ENCODE measurements at places on chromosomes 5 and 9. TPM values are rescaled to one million over a fixed set of nuclear protein-coding genes. Genes with fewer than 3 reads are reported as not detected.

DNA sequence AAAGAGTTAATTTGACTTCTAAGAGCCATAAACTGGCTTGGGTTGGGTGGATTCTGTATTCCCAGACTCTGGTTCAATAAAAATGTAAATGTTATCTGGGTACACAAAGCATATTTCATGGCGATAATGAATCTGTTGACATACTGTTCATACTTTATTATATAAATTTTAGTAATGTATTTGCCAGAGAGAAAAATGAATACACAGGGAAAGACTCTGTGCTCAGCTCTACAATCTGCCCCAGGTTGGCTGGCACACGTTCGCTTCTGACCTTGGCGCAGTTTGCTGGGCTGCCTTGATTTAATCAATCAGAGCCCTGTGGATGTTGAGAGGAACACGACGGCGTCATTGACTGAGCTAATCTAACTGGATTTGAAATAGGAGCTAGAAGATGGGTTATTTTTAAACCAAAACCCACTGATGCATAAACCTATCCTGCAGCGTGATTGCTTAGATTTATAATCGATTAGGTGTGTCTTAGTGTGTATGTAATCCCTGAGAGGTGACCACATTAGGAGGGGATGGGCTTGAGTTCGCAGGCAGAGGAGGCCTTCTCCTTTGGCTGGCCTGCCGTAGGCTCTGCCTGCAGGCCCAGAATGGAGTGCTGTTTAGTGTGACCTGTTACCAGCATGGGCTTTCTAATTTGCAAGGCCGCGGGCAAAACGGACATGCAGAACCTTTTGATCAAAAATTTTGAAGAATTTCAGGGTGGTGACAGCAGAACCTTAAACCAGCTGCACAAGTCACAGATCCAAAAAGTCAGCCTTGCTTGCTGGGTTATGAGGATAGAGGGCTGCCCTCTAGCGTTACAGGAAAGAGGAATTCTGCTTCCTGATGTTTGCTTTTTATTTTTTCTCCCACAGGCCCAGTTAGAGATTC, 3.9 kb upstream of the ADCY2 start:
- DNase-seq: peak; percentile 34

DNA sequence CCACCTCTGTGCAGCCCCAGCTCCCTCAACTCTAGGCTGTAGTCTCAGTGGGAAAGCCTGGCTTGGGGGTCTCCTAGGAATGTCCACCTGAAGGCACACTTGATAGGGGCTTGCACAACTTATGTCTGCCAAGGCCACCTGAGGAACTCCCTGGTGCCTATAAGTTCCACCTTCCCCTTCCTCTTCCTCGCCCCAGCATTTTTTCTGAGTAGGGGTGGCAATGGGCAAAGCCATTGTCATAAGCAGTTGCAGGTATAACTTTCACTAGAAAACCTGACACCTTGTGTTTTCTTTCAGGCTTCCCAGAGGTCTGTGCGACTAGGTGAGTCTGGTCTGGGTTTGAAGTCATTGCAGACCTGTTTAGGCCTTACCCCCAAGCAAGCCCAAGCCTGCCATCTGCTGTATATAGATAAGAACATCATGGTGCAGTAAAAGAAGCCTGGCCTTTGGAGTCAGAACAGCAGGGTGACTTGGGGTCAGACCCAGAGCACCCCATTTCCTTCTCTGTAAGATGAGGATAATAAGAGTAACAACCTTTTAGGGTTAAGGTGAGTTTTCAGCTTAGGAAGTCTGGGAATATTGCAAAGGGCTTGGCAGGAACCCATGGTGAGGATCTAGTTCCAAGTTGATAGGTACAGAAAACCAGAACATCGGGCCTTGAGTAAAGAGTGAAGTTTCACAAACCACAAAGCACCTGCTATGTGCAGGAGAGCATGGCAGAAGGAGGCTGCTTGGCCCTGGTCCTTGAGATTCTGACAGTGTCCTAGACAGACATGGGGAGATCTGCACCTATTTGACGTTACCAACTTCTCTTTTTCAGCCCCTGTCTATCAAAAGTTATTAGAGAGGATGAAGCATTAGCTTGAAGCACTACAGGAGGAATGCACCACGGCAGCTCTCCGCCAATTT, 33.8 kb downstream of the TGFBI start:
- DNase-seq: no peak

DNA sequence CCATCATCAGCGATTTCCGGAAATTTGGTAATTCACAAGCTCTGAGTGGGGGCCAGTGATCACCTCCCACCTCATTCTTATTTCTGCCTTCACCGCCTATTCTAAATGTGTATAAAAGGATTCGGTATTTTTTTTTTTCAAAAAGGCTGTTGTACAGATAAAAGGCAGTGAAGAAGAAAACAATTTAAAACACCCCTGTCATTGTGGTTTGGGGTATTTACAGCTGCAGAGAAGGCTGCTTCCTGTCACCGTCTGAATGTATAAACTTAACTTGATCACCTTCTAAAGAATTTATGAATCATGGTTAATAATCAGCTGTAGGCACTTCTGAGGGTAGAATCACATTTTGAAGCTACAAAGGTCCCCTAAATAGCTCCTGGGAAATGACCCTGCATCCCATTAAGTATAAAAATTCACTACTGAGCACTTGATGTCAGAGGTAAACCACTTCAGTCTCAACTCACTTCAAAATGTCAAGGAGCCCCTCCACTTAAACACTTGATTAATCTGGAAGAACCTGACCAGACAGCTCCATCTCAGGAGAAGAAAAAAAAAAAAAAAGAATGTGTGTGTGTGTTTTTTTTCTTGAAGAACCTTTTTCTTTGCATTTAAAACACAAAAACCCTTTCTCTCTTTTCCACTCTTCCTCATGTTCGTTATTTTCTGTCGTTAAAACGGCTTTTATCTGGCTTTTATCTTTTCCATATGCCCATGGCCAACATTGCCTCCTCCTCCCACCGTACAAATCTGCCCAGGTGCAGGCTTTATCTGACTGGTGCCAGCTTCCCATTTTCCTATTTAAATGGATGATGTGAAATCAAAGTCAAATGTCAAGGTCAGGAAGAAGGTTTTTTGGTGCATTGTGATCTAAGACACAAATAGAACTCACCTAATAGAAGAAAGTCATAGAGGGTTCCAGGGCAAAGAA, 291.2 kb downstream of the IRX1 start:
- no peak for DNase-seq

- no peak for DNase-seq
Observed at GRCh38 chr5:54736003-54736797, 218.6 kb downstream of the SNX18 start.

DNA sequence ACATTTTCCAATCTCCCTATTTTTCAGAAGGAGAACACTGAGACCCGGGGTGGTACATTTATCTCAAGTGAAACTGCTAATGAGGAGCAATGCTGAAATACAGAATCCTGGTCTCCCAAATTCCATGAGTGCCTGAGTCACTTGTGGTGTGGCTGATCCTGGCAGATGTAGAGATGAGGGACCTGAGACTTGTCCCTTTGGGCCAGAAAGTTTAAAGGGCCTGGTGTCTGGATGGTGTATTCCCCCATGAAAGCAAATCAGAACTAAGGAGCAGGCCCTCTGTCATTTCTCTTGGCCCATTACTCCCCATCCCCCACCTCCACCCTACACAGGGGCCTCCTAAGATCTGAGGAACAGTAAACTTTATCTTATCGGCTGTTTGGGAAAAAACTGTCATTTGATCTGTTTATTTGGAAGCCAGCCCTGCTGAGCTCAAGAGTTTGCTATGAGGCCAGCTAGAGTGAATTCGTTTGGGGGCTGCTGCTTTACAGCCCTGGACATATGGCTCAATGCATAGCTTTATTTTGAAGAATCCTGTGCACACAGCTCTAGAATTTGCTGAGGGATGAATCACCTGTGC, 140.3 kb downstream of the LHFPL2 start:
- DNase-seq: no peak

- no peak for DNase-seq
Observed at GRCh38 chr5:6758236-6758635, 45.0 kb downstream of the TENT4A start.

GRCh38 chr5:91022518-91022917, 360.6 kb downstream of the ARRDC3 start:
- DNase-seq: no peak

The PCA3 gene
- polyA plus RNA-seq: 0.72 TPM

- DNase-seq: no peak
Observed at GRCh38 chr9:128011071-128011817, 30.5 kb upstream of the EEIG1 start.

DNA sequence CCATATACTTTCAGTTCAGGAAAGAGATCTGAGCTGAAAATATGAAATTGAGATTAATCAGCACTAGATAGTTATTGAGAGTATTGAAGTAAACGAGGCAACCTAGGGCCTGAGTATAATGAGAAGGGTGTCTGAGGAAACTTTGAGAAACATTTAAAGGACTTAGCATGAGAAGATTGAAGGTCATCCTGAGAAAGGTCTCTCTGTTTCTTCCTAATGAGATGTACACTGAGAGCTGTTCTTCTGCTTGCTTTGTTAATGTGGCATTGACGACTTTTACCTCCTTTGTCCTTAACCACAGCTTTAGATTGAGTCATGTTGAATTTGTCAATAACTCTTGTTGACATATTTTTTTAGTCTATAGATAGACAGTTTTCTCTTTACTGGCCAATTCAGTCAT, 145.1 kb upstream of the ACTBL2 start:
- DNase-seq: no peak

GRCh38 chr5:1443171-1443570, 2.1 kb downstream of the SLC6A3 start:
- no peak for DNase-seq

- DNase-seq: no peak
Observed at GRCh38 chr5:39605145-39605544, 180.4 kb upstream of the DAB2 start.

The LARP1 gene
- polyA plus RNA-seq: 109 TPM

DNA sequence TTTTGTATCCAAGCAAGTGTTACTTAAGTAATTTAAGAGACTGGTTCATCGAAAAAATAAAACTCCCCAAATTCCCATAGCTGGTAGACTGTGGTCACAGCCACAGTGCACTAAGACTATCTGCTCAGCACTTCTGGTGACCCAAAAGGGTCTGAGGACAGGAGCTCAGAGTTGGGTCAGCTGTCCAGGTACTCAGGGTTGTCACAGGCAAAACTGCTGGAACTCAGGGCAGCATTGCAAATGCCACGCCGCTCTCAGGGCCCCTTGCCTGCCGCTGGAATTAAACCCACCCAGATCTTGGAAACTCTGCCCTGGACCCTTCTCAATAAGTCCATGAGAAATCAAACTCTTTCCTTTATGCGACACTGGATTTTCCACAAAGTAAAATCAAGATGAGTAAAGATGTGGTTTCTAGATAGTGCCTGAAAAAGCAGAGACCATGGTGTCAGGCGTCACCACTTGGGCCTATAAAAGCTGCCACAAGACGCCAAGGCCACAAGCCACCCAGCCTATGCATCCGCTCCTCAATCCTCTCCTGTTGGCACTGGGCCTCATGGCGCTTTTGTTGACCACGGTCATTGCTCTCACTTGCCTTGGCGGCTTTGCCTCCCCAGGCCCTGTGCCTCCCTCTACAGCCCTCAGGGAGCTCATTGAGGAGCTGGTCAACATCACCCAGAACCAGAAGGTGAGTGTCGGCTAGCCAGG, at the start of gene IL13:
Gene IL13, plus strand, starts transcription at position 498 of the 705 bp plus-strand sequence. Its CDS starts 14 bp downstream, at position 512.
- no peak for DNase-seq

- no peak for DNase-seq
Observed at GRCh38 chr5:119074419-119074818, 3.5 kb downstream of the DMXL1 start.

The ALDOB gene
- polyA plus RNA-seq: 0.35 TPM

The SCGB3A2 gene
- polyA plus RNA-seq: not detected

DNA sequence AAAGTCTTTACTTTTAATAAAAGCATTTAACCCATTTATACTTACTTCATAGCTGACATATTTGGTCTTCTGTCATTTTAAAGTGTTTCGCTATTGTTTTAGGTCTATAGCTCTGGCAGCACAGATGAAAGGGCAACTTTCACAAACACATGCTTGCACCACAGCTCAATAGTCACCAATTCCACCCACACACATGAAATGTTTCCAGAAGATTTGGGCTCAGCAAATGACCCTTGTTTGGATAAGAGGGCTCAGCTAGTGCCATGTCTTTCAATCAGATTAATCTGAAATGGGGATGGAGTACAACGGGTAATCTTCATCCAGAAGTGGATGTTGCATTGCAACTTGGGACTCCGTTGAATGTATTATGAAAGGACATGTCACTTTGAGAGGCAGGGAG, 176.0 kb downstream of the FGF18 start:
- no peak for DNase-seq

DNA sequence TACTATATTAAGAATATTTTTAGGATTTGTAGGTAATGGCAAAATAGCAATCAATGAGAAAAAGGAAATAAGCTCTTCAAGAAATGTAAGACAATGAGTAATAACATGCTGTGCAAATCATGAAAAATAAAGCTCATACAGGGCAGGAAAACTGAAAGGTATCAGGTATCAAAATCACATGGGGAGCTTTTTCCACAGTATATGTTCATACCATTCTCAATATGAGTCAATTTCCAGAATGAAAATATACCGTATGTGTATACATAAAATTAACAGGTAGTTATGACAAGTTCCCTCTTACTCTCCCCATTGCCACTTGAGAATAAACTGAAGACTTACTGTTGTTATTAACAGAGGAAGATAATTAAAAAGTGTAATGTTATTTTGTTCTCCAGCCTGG, 35.9 kb downstream of the EFCAB9 start:
- DNase-seq: no peak

GRCh38 chr5:127406326-127407121, 110.9 kb upstream of the PRRC1 start:
- no peak for DNase-seq

- DNase-seq: no peak
Observed at GRCh38 chr9:88927510-88927909, 63.8 kb upstream of the S1PR3 start.

DNA sequence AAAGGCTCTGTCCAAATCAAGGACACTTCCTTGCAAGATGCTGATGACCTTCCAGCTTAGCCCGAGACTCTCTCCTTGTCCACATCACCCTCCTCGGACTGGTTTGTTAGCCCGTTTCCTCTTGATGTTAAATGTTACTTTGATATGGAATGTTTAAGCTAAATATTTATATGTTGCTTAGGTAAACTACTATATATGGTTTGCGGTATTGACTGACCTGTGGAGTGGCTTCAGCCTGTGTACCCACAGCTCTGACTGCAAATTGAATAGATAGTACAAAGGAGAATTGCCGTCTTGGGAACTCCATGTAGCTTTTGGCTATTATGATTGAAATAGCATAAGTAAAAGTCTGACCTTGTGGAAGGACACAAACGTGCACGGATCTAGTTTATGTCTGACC, 422.0 kb downstream of the YTHDC2 start:
- DNase-seq: no peak

DNA sequence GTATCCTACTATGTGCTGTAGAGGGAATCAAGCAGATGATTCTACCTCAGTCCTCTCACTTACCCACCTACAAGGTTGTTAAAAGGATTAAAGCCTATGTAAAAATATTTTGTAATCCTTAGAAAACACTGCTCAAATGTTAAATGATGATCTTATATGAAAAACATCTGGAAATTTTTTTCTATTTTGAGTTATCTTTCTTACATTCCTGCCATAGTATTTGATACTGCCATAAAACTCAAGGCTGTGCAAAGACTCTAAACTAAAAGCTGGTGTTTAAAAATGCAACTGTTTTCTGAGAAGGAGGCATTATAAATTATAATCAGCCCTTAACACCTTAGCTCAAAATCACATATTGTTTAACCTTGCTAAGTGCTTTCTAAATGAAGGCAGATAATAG, 474.2 kb downstream of the PRELID2 start:
- DNase-seq: no peak

- DNase-seq: no peak
Observed at GRCh38 chr9:129330711-129331492, 152.8 kb upstream of the IER5L start.

- DNase-seq: no peak
Observed at GRCh38 chr5:129398026-129398678, 61.9 kb upstream of the ADAMTS19 start.

GRCh38 chr5:132686193-132686592, 12.4 kb downstream of the IL4 start:
- no peak for DNase-seq

Data from hindlimb muscle (tissue), 1 donor.